ENCODE measurements at places on chromosomes 1 and 21.

DNA sequence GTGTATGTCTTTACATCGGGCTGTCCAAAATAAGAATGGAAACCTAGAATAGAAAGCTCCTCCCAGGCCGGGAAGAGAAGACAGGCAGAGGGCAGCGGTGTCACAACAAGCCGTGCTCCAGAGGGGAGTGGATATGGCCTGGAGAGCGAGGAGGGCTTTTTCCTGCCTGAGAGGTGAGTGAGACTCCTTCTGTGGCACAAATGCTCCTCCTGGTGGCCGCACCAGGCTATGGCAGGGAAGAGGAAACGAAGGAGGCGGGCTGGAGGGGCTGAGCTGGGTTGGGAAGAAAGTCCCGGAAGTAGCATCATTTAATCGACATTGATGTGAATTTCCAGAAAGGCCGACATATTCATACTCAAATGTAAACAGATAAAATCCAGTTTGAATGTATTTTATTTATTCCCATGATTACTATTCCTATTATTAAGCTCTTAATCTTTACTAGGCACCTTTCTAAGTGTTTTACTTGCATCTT lies 54.7 kb downstream of the MEF2D start:
- peak; percentile 89 for DNase-seq

GRCh38 chr1:37404711-37405110 lies 69.7 kb upstream of the ZC3H12A start:
- no peak for DNase-seq

DNA sequence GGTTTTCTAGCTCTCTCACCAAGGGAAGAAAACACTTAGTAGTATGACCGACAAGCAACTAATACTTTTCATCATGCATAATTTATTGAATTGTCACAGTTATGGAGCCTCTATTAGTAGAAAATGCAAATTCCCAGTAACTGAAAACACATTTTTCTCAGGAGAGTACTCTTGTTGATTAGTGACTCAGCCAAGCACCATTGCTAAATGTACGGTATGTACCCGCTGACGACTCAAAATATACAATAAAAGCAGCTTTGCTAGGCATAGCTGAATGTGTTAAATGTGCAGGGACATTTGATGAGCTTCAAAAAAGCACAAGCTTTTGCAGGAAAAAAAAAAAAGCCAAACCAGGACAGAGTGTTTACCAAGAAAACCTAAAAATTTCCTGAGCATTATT lies 63.9 kb downstream of the WDR64 start:
- no peak for DNase-seq

- no peak for DNase-seq
Measured at GRCh38 chr1:20344738-20345137, 54.1 kb downstream of the VWA5B1 start.

GRCh38 chr21:38386967-38387366 lies 111.3 kb downstream of the ERG start:
- no peak for DNase-seq

DNA sequence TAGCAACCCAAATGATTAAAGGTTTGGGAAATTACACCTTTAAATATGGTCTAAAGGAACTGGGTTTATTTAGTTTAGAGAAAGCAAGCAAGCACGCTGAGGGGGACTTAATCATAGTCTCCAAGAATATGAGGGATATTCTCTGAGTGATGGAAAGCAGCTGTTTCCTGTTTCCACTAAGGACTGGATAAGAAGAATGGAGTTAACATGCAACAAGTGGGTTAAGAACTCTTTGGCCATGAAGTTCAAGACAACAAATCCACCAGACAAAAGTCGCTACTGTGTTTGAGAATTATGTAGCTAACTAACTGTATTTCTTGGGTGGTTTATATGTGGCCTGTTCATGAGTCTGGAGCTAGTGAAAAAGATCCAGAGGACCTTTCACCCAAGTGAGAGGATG lies 85.7 kb downstream of the TGFB2 start:
- DNase-seq: no peak

DNA sequence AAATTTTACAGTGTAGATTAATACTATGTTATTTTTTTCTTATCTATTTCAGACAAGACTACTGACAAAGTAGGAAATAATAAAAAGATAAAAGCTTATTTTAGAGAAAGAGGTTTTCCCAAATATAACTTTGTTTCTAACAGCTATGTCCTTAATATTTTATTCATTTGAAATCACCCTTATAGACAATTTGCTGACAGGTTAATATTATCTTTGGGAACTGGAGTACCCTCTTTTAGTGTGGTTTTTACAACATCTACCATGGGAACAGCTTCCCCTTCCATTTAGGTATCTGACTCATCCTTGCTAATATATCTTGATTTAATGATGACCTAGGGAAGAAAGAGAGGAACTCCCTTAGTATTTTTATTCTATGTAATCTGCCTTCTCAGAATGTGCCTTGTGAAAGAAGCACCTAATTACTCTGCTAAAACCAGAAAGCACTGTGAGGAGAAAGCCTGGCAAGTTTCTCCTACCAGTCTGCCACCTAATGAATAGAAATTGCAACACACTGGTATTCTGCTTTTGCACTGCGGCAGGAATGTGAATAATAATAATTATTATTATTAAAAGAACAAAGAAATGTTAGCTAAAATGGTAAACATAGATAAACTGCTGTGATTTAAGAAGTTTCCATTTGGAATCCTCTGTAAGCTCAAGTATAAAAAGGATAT lies 192.8 kb downstream of the PDE4B start:
- DNase-seq: no peak

- no peak for DNase-seq
Measured at GRCh38 chr1:206808615-206809014, 36.3 kb upstream of the IL10 start.

- no peak for DNase-seq
Measured at GRCh38 chr21:29332461-29333362, 34.0 kb downstream of the BACH1 start.

- DNase-seq: peak; percentile 45
Measured at GRCh38 chr1:39034114-39034654, 8.0 kb downstream of the NDUFS5 start.

GRCh38 chr1:220914283-220915116 lies 35.3 kb downstream of the HLX start:
- DNase-seq: no peak

DNA sequence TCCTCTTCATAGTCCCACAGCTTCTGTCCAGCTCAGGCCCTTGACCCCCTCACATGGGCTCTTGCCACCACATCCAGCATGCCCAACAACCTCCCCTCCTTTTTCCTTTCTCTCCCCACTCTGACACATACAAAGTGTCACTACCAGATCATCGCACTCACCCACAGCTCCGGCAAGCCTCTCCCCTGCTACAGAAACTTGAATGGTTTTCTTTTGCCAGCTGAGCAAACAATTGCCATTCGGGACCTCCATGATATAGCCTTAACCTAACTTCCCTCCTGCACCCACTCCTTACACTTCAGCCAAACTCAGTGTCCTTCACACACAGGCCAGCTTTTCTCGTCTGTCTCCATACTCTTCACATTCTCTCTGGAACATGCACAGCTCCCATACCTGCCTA lies 43.3 kb downstream of the MAB21L3 start:
- no peak for DNase-seq

DNA sequence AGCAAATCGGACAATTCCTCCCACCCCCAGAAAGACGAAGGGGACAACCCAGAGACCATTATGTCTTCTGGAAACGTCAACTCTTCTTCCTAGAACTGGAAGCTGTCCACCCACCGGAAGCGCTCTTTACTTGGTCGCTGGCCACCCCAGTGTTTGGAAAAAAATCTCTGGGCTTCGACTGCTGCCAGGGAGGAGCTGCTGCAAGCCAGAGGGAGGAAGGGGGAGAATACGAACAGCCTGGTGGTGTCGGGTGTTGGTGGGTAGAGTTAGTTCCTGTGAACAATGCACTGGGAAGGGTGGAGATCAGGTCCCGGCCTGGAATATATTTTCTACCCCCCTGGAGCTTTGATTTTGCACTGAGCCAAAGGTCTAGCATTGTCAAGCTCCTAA lies 3.2 kb downstream of the S1PR1 start:
- DNase-seq: no peak

DNA sequence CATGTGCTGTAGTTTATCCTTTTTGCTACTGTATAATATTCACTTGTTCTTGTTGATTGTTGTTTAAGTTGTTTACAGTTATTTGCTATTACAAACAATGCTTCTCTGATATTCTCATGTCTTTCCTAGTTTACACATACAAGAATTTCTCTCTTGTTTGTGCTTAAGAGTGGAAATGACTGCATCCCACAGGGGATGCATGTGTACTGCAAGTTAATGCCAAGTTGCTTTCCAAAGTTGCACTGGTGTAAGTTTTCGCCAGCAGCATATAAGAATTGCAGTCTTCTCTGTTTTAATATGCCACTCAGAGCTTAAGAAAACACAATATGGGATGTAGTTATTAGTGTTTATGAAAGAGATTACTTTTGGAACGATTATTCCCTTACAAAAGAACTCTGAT lies 97.7 kb downstream of the NEK7 start:
- DNase-seq: no peak

GRCh38 chr1:205449750-205450443 lies 5.9 kb downstream of the BLACAT1 start:
- peak; percentile 68 for DNase-seq

GRCh38 chr1:46448109-46448911 lies 41.3 kb upstream of the DMBX1 start:
- DNase-seq: no peak

- no peak for DNase-seq
Measured at GRCh38 chr1:215661033-215661432, 93.9 kb downstream of the KCTD3 start.

DNA sequence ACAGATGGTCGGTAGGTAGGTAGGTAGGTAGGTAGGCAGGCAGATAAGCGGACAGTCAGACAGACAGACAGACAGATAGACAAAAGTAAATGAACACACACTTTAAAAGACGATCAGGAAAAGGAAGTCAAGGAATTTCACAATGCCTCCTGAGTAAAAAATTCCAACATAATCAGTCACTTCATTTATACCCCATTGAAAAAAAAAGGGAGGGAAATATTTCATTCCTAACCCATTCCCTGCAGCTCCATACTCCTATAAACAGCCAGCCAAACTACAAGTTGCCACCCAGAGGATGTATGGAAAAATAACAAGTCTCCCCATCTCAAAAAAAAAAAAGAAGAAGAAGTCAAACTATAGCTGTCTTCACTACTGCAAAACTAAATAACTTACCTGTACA lies 43.4 kb downstream of the ZZZ3 start:
- no peak for DNase-seq

GRCh38 chr1:185811073-185811709 lies 77.0 kb downstream of the HMCN1 start:
- DNase-seq: no peak

GRCh38 chr1:203408486-203409481 lies 57.9 kb upstream of the FMOD start:
- DNase-seq: no peak

DNA sequence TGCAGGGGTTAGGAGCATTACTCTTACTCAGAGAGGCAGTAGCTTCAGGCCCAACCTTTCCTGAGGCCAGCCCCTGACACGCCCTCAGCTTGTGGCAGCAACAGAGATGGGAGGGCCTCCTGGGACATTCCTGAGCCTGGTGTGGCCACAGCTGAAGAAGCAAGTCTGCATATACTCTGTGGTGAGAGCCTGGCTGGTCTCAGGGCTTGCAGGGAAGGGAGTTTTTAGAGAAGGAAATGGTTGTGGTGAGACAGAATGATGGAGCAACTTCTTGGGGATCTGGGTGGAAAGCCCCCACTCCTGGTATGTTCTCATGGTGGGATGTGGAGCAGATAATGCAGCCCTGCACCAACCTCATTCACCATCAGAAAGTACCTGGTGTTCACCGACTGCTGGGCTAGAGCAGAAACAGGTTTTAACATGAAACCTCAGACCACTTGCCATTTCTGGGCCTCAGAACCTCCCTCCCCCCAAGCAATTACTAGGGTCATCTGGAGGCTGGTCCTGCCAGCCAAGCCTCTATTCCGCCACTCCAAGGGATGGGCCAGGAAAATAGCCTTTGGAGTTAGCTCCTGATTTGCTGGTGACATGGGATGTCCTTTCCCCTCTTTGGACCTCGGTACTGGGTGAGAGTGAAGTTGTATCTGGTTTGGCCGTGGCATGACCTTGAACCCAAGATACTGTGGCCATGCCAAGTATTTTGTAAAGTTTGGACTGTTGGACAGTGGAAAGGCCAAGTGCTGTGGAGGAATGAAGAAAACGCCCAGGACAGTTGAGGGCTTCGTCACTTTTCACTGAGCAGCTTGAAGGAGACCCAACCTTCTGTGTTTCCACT lies 28.1 kb upstream of the RNF19B start:
- peak; percentile 84 for DNase-seq

- DNase-seq: no peak
Measured at GRCh38 chr21:33088384-33088783, 18.4 kb downstream of the OLIG1 start.

DNA sequence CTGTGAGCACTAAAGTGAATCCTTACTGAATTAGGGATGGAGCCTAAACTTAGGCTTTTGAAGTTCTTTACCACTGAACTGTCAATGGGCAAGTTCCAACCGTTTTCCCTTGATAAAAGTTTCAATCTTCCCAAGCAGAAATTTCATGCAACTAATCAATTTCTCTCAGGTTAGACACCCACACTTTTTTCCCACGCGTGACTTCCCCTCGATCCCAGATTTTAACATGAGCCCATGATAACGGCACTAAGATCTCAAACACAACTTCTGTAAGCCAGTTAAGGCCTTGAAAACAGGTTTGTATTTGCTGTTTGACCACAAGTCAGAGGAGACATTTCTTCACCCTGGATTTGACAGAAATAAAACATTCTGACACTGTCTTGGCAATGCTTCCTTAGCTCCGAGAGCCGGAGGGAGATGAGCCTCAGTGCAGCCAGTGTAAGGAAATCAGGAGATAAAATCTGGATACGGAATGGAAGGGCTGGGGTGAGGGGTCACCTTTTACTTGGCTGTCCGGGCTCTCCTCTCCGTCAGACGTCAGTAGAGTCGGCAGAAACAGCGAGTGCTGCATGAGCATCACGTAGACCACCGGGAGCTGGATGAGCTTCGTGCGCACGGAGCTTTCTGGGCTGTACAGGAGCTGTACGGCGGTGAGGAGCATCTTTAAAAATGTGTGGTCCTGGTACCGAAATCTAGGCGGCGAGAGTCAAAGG lies 39.7 kb downstream of the MRAP start:
- DNase-seq: peak; percentile 29
